ENCODE measurements at places on chromosomes 5 and 9.

DNA sequence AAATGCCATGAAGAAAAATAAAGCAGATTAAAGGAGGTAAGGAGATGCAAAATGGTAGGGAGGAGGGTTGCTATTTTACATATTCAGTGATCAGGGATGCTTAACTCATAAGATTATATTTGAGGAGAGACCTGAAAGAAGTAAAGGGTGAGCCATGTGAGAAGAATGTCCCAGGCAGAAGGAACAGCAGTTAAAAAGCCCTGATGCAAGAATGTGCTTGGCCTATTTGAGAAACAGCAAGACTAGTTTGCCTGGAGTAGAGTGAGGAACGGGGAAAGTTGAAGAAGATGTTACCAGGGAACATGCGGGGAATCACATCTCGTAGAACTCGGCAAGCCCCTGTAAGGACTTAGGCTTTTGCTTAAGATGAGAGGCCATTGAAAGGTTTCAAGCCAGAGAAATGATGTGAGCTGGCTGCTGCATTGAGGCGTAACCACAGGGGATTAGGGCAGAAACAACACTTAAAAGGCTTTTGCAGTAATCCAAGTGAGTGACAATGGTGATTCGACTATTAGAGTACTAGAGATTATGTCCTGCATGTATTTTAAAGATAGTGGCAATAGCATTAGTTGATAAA is 198.7 kb downstream of the VPS13A start:
- no peak for DNase-seq

DNA sequence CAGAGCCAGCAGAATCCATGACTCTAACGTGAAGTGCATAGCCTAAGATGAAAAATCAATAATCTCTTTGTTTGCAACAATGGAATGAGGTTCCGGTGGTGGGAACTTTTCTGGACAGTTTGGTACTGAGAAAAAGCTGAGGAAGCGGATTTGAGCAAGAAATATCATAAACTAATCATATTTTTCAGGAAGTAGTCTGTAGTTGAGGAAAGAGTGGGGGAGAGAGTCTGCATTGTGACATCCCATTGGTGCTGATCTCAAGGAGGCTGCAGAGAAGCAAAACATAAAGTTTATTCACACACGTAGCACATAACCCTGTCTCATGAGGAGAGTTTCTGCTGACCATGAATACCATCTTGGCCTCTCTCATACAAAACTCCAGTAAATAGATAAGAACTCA is 15.8 kb upstream of the FCHO2 start:
- DNase-seq, result no peak

DNA sequence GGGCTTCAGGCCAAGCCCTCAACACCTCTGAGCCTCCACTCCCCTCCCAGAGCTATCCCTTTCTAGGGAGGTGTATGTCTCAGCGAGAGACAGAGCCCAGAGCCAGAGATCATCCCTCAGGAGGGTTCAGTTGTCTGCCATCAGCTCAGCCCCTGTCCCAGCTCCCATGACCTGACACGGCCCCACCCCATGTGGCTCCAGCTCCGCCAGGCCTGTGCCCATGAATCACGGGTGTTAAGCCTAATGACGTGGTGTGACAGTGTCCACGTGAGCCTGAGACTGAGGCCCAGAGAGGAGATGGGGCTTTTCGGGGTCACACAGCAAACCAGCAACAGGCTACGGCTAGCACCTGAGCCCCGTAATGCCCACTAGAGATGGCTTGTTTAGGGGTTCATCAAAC is 60.9 kb upstream of the ORM1 start:
- DNase-seq, result no peak

GRCh38 chr5:122951658-122952057 is 84.9 kb downstream of the PPIC start:
- DNase-seq, result no peak

DNA sequence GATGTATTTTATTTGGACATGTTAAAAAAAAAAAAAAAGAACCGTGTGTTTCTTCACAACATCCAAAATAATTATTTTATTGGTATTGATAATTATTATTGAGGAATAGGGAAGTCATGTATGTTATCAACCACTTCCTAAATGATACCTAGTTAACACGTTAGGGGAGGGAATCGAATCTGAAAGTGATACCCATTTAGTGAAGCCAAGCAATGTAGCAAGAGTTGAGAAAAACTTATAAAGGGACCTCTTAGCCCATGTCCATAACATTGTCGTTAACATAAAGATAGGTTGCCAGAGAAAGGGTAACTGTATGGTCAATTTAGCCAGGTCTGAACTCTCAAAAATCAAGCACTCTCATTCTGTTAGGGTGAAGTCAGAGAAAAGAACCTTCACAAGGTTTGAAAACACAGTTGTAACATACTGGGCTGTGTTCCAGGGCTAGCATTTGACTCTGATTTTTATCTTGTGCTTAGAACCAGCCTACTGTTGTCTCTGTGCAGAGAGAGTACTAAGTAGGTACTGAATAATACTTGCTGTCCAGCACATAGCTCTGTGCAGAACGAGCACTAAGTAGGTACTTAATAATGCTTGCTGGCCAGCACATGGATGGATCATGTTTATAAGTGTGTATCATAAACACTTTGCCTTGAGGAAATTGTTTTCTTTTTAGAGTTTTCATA is 60.4 kb downstream of the GHR start:
- DNase-seq, result no peak
